ENCODE measurements at places on chromosomes 3 and 15. TPM values are rescaled to one million over a fixed set of nuclear protein-coding genes. Genes with fewer than 3 reads are reported as not detected.

The ZDHHC19 gene
- polyA plus RNA-seq, result not detected

GRCh38 chr3:123700791-123701722 is 116.2 kb upstream of the HACD2 start:
- DNase-seq, result no peak

DNA sequence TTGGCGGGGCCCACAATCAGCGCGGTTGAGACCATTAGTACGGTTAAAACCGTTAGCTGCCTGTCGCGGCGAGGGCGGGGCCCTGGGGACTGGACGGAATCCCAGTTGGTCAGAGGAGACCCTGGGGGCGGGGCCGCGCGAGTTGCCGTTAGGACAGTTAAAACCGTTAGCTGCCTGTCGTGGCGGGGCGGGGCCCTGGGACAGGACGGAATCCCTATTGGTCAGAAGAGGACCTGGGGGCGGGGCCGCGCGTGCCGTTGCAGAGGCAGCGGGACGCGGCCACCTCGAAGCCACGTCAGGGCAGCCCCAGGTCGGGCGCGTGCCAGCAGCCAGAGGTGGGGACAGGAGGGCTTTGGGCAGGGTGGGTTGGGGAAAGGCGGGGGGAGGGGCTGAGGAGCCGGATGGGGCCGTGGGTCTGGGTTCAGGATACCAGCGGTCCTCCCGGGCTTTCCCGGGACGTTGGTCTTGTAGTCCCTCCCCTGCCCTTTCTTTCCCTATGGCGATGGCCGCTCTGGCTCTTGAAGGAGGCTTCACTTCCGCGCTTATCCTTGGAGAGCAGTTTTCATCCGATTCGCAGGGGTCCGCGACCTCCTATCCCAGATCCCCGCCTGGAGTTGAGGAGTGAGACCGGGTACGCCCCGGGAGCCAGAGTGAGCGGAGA is 28.0 kb downstream of the KLHDC8B start:
- no peak for DNase-seq

The GAP43 gene
- polyA plus RNA-seq, result not detected

The SCAANT1 gene
- not detected for polyA plus RNA-seq
